Tibial nerve (tissue), 4 donors: ENCODE measurements at places on chromosomes 11 and 22. TPM values are rescaled to one million over a fixed set of nuclear protein-coding genes. Genes with fewer than 3 reads are reported as not detected.

DNA sequence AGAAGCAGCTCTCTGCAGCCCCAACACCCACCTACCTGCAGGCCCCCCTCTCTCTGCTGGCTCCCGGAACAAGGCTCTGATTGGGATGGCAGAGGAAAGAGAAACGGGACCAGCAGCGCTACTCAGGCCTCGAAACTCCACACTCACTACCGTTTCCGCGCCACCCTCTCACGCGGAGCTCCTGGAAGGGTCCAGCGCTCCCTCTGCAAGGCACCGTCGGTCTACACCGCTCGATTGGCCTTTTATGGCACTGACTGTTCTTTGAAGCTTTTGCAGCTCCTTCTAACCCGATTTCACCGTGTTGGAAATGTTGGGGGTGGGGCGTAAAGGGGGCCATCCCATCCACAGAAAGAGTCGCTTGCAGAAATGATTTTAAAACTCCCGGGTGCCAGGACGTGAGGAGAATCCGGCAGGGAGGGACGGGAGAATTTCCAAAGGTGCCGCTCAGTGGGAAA, 323 bp upstream of the PANX1 start:
- DNase-seq = peak; percentile 42

- no peak for DNase-seq
Measured at GRCh38 chr11:75767228-75767572, 1.4 kb upstream of the DGAT2 start.

DNA sequence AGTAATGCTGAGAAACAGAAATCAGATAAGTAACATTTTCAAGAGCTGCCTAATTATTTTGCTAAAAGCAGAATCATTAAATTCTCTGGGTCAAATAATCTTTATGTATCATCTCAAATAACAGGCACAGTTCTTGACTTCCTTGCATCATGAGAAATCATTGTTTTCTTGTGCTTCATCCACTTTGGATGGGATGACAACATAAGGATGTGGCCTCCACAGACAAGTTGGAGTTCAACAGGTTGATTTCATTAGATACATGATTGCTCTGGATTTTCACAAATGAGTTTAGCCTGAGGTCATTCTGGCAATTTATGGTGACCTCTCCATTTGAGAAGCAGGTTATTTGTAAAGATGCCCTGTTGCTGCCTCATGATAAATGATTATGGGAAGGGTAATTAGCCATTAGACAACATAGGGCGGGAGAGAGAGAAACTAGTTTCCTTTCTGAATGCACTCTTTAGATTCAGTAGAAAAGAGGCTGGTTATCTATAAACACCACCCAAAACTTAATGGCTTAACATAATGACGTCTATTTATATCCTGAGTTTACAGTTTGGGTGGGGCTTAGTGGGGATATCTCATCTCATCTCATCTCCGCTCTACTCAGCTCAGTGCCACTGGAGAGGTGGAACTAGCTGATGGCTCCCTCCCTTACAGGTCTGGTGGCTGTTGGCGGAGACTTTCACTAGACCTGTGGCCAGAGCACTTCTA, 35.0 kb upstream of the ADORA2A start:
- no peak for DNase-seq

DNA sequence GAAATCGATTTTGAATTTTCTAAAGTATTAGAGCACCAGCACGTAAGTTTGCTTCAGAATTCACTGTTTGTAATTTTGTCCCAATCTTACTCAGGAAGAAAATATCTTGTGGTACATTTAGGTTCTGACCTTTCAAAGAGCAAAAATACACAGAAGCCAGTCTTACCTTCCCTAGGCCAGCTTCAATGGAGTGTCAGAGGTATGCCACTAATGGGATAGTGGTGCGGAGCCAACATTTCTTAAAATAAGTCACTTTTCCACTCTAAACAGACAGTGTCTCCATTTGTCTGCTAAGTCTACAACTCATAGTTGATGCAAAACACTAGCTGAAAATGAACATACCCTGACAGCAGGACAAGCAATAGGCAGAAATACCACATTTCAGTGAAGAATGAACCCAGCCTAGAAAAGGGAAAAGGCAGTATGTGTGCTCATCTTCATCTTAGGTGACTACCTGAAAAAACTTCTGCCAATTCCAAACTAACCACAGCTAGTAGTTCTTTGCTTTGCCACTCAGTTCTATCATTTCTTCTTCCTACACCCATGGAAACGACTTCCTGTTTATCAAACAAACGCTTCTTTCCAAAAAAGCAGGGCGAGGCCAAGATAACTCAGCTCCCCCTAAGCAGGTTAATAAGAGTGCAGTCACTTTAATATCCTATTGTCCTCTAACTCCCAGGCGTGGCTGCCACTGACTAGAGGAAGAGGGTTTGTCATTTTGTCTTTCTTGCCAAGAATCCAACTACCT, 94.0 kb upstream of the APOA1 start:
- DNase-seq = no peak

- DNase-seq = no peak
Measured at GRCh38 chr11:34203377-34203871, 98.0 kb downstream of the NAT10 start.

KCNQ1 gene
- total RNA-seq = 7.5 TPM
